Activated CD4-positive, alpha-beta memory T cell treated with anti-CD3 and anti-CD28 coated beads, Interleukin-2, amount 10 ng/mL, durations not matched to agents 7 days and 5 days (primary cell): ENCODE measurements at places on chromosomes 7 and 10.

GRCh38 chr10:21972584-21972983 is 30.9 kb downstream of the DNAJC1 start:
- no peak for DNase-seq

- DNase-seq, result no peak
These were observed 65.5 kb downstream of the ASB13 start for GRCh38 chr10:5600908-5601307.

DNA sequence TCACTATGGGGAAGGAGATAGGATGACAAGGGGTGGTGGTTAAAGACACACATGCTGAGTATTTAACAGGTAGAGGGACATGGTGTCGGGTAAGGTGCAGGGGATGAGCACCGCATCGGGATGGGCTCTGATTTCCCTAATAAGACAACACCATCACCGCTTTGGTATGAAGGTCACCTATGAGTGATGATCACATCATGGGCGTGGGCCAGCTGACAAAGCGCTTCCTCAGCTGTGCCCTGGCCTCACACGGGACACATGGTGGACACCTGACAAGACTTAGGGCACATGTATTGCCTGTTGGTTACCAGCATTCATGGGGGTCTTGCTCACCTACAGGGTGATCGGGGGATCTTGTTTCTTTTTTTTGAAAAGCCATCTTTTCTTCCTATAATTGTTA is 12.8 kb downstream of the C7orf57 start:
- no peak for DNase-seq

- DNase-seq, result no peak
These were observed 112.0 kb upstream of the FGFR2 start for GRCh38 chr10:121710207-121710606.

DNA sequence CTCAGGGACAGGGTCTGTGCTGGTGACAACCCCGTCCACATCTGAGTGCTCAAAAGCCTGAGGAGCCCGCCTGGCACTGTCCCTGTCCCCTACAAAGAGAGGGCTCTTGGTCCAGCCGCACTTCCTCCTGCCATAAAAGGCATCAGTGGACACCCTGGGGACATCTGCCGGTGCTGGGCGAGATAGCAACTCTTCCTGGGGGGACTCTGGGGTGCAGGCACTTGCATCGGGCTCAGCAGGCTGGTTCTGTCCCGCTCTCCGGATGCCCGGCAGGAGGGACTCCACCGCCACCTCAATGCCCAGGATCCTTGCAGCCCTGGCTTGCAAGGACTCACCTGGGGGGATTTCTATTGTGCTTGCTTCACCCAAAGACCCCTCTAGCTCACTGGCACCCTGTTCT is 32.8 kb downstream of the JCAD start:
- no peak for DNase-seq

DNA sequence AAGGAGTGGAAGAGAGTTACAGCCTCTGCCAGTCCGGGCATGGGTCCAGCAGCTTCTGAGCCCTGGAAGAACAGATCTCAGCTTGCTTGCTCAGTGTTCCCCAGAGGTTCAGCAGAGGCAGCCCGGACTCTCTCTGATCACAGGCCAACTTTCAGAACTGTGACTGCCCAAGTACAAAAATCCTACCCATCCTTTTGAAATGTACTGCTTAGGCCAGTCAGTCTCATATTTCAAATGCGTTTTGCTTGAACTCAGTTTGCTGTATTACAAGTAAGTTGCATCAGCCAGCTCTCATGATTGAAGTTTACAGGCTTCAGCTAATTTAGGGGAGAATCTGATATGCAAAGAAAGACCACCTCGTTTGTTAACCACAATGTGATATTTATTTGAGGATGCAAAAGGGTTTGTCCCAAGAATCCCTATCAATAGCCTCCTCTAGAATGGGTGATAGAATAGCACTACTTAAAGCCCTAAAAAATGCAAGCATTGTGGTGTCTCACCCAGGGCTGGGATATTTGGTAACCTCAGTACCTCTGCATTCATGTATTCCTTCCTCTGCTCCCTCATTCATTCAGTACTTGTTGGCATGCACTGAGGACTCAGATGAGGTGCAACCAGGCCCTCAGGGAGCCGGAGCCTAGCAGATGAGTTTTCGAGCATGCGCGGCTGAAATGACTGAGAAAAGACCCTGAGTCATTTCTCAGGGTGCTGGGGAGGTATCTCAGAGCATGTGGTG is 7.0 kb downstream of the AIMP2 start:
- no peak for DNase-seq

DNA sequence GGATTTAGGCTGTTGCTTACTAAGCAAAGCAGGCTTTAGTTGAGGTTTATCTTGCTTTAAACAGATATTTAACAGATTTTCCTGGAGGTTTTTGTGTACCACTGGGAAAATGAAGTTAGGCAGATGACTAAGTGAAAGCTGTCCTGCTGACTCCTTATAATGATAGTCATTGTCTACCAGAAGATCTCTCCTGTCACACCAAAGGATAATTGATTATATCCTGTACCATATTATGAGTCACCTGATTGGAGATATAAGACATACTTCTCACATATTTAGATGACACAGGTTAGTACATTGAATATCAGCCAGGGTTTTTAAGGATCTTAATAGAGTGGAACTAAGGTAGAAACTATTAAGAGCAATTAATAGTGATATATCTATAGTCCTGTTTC is 68.4 kb downstream of the PTEN start:
- no peak for DNase-seq

- DNase-seq, result no peak
These were observed at the start of gene DGKI for GRCh38 chr7:137846827-137847567. Gene DGKI, minus strand, starts transcription at chr7:137846974.

DNA sequence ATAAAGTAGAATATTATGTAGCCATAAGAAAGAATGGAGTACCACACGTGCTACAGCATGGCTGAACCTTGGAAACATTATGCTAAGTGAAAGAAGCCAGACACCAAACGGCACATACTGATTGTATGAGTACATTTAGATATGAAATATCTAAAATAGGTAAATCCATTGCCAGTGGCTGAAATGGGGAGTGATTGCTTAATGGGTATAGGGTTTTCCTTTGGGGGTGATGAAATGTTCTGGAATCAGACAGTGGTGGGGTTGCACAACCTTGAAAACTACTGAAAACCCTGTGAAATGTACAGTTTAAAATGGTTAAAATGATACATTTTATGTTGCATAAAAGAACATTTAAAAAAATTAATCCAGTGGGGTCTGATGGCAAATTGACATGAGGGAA is 667.9 kb downstream of the AUTS2 start:
- DNase-seq, result no peak
